ENCODE measurements at places on chromosomes 13 and 19.

DNA sequence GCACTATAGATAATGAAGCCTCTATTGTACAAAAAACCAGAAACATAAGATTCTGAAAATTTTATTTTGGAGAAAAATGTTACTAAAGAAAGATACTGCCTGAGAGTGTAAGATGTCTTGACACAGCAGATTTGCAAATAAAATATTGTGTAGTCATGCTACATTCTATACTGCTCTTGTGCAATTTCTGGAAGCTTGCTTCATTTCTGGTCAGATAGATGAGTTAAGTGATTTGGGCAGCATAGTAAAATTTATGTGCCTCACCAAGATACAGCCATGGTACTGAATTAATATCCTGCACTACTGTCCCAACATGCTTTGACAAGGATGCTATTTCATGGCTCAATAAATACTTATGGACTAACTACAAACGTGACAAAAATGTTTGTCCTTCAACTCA lies 55.1 kb upstream of the STARD13 start:
- DNase-seq = no peak

- DNase-seq = no peak
Observed at GRCh38 chr13:76223565-76223964, 587.4 kb downstream of the LMO7 start.

GRCh38 chr19:4108767-4109625 lies 14.9 kb downstream of the MAP2K2 start:
- no peak for DNase-seq

DNA sequence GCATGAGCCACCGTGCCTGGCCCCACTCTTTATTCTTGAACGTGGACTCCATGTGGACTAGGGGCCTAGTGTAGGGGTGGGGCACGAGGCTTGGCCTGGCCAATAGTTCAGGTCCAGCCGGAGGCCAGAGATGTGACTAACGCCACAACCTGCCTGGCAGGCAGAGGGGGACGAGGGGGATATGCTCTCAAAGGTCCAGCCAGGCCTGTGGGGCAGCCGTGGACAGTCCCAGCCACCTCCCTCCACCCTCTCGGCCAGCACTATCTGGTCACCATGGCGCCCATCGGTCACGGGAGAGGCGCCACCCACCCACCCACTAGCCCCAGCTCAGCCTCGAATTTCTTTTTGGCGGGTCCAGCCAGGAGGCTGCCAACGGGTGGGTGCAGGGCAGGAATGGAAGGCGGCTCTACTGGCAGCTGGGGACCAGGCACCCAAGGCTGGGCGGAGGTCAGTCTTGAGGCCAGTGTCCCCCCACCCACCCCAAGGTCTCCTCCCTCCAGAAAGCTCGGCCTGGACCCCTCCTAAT lies 2.2 kb upstream of the CERS1 start:
- DNase-seq = no peak

- no peak for DNase-seq
Observed at GRCh38 chr13:26095846-26096610, 44.2 kb upstream of the SHISA2 start.

- no peak for DNase-seq
Observed at GRCh38 chr19:35208121-35208520, 20.4 kb downstream of the FAM187B start.

GRCh38 chr13:24250376-24251057 lies 58.9 kb upstream of the C1QTNF9 start:
- no peak for DNase-seq

GRCh38 chr19:38543807-38544568 lies 73.8 kb downstream of the MAP4K1 start:
- no peak for DNase-seq

- DNase-seq = no peak
Observed at GRCh38 chr13:34250151-34250670, 432.3 kb downstream of the RFC3 start.

DNA sequence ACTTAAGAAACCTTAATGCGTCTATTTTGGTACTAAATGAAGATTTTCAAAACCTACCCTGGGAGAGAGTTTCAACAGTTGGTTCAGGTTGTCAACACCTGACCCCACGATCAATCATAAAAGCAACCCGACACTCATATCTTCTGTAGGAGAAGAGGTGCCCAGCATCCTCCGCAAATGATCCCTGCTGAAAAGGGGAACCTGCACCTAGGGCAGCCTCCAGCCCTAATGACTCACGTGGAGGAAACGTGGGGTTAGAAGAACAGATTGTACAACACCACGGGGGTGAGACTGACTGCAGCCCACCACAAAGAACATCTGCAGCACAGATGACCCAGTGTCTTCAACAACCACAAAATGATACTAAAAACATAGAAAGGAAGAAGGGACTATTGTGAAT lies 116.3 kb downstream of the RAB20 start:
- no peak for DNase-seq

All from stimulated activated CD4-positive, alpha-beta T cell treated with anti-CD3 and anti-CD28 coated beads, Interleukin-4, amount 100 ng/mL, for 48 hours (primary cell).